EL (cell line): ENCODE measurements at places on chromosomes 16 and 17.

- no peak for DNase-seq
Measured at GRCh38 chr17:11928436-11928835, 68.8 kb downstream of the ZNF18 start.

- DNase-seq, result no peak
Measured at GRCh38 chr17:79018370-79018695, 5.6 kb upstream of the C1QTNF1 start.

DNA sequence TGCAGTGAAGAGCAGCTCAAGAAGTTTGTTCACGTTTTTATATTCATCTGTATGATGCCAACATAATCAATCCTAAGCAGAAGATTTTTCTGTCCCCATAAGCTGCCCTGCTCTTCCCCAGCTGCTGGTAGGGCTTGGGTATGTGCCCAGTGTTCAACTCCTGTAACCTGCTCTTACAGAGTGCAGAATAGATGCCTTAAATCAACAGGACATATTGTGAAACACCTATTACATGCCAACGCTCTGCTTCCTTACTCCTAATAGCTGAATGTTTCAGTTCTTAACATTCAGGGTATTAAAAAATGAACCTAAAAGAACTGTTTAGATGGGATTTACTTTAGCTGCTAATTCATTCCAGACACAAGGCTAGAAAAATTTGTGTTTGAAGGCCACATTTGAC lies 190.9 kb downstream of the HS3ST3A1 start:
- DNase-seq, result no peak

GRCh38 chr17:4074831-4075495 lies 67.9 kb downstream of the ZZEF1 start:
- peak; percentile 38 for DNase-seq

DNA sequence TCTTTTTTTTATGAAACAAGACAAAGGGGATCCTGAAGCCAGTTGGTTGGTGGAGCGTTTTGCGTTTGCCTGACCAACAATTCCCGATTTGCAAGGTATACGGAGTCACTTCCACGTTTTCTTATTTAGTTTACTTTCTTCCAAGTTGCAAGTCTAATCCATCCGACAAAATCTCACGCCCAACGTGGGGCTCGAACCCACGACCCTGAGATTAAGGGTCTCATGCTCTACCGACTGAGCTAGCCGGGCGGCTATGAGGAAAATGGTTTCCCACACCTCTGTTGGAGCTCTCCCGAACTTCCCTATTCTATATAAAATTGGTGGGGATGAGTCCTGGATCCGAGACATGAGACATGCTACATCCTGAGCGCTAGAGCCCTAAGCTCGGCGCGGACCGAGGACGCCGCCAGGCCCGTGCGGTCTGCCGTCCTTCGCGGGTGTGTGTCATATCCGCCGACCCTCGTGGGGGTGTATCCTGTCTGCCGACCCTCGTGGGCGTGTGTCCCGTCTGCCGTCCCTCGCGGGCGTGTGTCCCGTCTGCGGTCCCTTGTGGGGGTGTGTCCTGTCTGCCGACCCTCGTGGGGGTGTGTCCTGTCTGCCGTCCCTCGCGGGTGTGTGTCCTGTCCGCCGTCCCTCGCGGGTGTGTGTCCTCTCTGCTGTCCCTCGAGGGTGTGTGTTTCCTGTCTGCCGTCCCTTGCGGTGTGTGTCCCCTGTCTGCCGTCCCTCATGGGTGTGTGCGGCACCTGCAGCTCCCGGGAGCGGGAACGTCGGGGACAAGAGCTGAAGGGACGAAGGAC lies 22.6 kb downstream of the ZNF213 start:
- DNase-seq, result peak; percentile 96

DNA sequence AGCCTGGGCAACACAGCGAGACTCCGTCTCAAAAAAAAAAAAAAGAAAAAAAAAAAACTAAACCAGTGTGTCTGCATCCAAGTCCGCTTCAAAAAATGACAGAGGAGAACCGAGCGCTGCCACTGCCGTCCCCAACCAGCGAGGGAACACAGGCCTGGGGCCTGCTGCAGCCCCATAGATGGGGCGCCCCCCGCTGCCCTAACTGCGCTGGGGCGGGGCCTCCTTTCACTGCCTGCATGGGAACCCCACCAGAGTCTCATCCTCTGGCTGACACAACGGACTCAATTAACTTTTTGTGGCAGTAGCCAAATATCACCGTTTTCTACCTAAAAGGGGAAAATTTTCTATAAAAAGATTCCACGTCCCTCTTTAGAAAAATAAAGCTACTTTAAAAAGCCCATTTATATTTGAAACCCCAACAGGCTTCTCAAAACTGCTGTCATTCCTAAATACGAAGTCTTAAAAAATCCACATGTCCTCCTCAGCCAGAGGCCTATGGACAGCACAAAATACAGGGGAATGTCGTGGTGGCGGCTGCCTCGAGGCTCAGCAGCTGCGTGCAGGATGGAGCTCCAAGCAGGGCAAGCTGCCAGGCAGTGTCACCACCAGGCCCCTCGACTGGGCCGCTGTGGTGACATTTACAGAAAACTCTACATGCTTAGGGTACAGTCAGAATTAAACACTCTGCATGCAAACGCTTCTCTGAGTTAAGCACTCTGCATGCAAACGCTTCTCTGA lies 30.3 kb downstream of the KLHDC4 start:
- no peak for DNase-seq

GRCh38 chr16:23433261-23433920 lies 19.6 kb downstream of the COG7 start:
- no peak for DNase-seq

GRCh38 chr17:80969674-80970043 lies 22.0 kb upstream of the CHMP6 start:
- no peak for DNase-seq

DNA sequence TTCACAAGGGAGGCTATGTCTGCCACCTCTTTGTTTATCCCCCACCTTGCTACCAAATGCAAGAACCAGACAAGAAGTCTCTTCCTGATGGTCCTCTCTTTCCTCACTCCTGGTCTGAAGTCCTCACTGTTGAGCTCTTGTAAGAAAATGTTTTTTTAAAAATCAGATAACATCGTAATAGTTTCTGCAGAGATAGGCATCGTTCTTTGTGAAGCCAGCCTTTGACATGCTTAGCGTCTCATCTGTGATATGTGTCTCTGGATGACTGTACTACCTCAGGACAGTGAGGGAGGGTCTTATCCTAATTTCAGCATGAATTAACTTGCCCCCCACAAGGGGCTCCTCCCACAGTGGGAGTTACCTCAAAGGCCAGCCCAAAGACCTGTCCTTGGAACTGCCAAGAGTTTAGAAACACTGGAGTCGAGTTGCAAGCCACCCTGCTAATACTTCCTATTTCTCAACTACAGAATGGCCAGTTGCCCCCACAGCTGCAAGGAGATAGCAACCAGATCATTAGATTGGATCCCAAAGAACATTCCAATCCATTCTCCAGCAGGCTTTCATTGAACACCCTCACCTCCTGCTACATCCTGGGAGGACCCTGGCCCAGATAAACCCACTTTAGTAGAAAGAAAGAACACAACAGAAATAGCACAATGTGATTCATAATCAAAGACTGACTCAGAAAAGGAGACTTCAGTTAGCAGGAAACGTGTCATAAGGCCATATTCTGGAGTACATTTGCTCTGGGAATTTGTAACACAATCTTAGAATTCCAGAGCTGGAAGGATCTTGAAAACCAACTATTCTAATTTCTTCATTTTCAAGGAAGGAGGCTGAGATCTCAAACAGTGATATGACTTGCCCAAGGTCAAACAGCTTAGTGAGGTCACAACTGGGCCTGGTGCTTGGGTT lies 151.0 kb downstream of the IRX3 start:
- peak; percentile 77 for DNase-seq

DNA sequence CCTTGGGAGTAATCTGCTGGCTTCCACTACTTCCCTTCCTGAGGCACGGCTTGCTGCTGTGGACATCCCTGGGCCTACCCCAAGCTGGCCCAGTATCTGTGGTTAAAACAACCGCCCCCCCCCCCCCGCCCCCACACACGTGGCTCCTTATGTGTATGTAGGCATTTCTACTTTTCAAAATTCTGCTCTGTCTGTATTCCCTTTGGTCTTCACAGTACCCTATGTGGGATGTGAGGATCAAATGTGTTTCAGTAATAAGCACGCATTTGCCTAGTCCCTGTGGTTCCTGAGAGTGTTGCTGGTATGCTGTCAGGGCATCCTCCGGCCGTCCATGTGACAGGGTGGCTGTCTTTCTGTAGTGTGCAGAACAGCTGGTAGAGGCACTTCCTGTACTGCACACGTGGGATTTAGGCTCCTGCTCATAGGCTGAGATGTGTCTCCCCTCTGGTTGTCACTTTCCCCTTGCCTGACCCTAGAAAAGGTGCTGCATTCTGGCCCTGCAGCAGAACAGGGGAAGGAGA lies 2.2 kb downstream of the NT5M start:
- DNase-seq, result no peak

GRCh38 chr17:51472670-51473205 lies 212.4 kb downstream of the UTP18 start:
- no peak for DNase-seq
